ENCODE measurements at places on chromosomes 13 and 19.

GRCh38 chr13:30156826-30157615, 150.3 kb downstream of the KATNAL1 start:
- no peak for DNase-seq

GRCh38 chr13:33303855-33304597, 18.5 kb upstream of the STARD13 start:
- DNase-seq = no peak

DNA sequence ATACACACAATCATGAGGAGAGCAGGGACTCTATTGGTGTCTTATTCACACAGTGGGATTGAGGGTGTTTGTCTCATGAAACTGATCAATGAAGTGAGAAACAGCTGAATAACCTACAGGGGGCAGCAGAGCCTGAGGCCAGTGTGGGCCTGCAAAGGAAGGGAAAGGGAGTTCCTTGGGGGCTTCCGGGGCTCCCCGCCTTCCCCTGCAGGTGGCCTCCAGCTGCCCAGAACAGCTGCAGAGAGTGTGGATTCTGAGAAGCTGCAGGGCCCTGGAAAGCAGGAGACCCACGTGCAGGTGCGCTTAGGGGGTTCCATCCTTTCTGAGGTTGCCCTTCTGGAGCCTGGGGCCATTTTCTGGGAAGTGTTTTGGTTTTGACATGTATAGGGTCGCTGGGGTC, 20.1 kb downstream of the ZNF763 start:
- no peak for DNase-seq

GRCh38 chr13:22964245-22964966, 216.4 kb upstream of the SGCG start:
- no peak for DNase-seq

- no peak for DNase-seq
Observed at GRCh38 chr13:101612735-101613134, 160.3 kb downstream of the ITGBL1 start.

- no peak for DNase-seq
Observed at GRCh38 chr19:55115446-55116065, 1.9 kb downstream of the PPP1R12C start.

DNA sequence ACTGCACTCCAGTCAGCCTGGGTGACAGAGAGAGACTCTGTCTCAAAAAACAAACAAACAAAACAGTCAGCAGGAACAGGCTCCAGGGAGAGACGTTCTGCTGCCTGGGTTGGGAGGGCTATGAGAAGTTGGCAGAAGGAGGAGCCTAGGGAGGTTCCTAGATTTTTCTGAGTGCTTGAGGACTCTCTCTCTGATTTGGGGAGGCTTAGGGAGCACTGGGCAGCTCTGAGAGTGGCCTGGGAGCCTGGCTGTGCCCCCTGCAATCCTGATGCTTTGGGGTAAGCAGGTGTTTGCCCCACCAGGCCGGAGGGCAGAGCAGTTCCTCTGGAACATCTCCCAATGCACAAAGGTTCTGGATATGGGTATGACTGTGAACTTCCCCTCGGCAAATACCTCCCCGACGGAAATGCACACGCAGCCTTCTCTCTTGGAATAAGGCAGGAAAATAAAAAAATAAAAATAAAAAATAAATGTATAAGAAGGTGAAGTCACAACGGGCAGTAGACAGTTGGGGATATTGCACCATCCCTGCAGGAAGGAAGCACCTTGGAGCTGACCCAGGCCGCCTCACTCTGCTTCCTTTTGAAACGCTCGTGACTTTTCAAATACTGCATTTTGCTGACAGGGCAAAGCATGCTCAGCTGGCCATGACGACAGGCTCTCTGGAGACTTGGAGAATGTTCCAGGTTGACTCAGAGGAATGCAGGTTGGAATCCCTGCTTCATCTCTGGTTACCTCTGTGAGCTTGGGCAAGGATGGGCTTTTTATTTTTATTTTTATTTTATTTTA, 26.5 kb upstream of the HOMER3 start:
- DNase-seq = no peak

- DNase-seq = no peak
Observed at GRCh38 chr19:40143612-40144011, 47.6 kb upstream of the MAP3K10 start.

GRCh38 chr13:46383383-46383782, 3.7 kb downstream of the RUBCNL start:
- DNase-seq = no peak

GRCh38 chr19:29450812-29451211, 75.0 kb upstream of the VSTM2B start:
- no peak for DNase-seq

DNA sequence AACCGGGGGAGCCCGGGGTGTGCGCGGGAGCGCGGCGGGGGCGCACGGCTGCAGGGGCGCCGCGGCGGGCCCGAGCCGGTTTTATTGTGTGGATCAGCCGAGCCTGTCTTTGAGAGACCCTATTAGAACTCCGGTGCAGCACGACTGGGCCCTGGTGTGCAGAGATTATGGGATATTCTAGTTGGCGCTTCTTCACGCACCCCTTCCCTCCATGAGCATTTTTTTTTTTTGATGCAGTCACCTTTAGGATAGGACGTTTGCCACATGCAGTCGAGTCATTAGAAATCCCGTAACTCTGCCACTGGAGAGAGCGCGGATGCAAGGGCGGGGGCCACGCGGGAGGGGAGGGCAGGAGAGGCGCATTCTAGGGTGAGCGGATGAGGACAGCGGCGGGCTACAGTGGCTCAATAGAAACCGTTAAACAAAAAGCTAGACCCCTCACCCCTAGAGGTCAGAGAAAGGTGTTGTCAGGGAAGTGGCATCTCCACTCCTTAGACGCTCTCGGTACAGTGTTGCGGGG, 3.7 kb downstream of the FGF9 start:
- DNase-seq = no peak

GRCh38 chr19:33234092-33234491, 8.4 kb upstream of the SLC7A10 start:
- no peak for DNase-seq

DNA sequence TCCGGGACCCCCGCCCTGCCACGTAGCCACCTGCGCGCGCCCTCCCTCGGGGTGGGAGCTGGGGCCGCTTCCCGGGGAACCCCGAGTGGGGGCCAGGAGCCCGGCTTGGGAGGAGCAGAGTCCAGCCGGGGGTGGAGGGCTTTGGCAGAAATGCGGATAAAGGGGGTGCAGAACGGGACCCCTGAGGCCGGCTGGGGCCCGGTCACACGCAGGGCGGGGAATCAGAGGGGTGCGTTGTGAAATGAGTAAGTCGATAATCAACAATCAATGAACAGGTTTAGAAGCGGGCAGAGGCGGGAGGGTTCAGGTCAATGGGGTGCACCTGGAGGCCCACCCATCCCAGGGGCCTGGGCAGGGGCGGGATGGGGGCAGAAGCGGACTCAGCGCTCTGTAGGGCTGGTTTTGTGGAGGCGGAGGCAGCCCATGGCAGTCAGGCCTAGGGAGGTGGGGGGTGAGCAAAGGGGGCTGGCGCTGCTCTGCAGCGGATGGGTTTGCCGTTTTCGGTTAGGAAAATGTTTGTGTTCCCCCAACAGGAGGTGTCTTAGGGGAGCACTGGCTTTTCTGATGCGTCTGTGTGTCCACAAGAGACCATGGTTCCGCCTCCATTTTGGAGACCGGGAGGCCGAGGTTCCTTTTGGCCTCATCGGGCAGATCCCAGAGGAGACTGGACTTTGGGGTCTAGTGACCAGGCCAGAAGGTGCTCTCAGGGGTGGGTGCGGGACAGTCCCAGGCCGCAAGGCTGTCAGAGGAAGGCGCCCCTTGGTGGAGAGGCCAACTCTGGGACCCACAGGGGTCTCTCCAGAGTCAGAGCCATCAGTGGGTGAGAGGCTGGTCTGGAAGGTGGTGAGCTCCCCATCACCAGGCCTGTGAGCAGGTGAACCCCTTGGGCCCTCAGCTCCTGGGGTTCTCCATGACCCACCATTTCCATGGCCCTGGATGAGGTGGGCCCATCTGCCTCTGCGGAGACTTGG, 683 bp upstream of the DIRAS1 start:
- no peak for DNase-seq

DNA sequence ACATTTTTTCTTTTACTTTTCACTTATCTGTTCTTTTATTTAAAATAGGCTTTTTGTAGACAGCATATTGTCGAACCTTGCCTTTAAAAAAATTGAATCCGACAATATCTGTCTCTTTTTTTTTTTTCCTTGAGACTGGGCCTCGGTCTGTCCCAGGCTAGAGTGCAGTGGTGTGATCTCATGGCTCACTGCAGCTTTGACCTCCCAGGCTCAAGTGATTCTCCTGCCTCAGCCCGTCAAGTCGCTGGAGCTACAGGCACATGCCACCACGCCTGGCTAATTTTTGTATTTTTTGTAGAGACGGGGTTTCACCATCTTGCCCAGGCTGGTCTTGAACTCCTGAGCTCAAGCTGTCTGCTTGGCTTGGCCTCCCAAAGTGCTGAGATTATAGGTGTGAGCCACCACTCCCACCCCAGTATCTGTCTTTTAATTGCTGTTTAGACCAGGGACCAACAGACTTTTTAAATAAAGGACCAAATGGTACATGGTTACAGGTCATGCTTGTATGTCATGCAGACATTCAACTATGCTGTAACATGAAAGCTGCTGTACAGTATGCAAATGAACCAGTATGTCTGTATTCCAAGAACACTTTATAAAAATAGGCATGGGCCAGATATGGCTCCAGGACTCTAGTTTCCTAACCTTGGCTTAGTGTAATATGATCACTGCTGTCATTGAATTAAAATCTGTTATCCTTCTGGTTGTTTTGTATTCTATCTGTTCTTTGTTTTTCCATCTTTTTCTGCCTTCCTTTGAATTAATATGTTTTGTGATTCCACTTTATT, 80.3 kb downstream of the GJA3 start:
- no peak for DNase-seq

- DNase-seq = no peak
Observed at GRCh38 chr13:24275041-24275440, 34.3 kb upstream of the C1QTNF9 start.

GRCh38 chr19:32253683-32254508, 91.5 kb upstream of the ZNF507 start:
- no peak for DNase-seq

- DNase-seq = no peak
Observed at GRCh38 chr13:109783815-109784589, 2.4 kb downstream of the IRS2 start.

DNA sequence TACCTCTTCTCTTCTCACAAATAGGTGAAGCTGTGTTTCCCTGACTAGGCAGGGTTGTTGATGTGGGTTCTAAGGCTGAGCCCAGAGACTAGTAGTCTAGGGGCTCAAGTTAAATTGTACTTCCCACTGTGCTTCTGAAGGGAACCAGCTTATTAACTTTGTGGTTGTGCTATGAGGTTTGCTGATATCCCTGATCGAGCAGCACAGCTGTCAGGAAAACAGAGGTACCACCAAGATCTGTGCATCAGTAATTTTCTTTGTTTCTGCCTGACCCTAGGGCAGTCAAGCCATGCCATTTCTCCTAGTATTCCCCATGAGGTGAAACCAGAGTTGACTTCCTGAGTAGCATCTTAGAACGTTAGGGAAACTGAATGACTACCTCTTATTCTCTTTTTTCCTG, 853.8 kb upstream of the MIR17HG start:
- DNase-seq = no peak

GRCh38 chr19:18434411-18435175, 3.3 kb downstream of the ISYNA1 start:
- DNase-seq = no peak

- DNase-seq = no peak
Observed at GRCh38 chr19:58033741-58034476, at the start of gene ZSCAN1. Gene ZSCAN1, plus strand, starts transcription at chr19:58034025. Its CDS starts 3,812 bp downstream, at chr19:58037837.

DNA sequence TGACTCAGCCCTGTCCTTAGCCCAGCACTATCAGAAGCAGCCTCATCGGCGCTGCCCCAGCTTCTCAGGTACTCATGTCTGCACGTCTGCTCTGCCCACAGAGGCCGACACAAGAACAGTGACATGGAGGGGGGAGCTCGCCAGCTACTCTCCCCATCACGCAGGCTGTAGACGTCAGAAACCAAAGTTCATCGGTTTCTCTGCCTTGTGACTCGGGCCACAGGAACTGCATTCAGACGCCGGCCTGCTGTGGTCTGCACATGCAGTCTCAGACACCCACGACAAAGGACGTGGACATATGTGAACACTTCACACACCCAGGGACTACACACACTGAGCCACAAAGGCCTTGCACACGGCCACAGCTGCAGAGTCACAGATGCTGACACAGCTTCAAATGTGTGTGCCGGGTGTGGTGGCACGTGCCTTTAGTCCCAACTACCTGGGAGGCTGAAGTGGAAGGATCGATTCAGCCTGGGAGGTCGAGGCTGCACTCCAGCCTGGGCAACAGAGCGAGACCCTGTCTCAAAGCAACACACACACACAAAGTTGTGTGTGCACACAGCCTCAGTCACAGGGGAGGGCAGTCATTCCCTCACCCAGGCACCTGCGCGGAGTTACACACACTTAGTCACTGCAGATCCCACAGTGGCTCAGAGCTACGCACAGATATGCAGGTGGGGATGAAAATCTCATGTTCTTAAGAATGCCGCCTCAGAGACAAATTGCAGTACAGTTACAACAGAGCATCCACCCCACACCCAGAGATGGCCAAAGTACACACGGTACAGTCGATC, 4.9 kb upstream of the ZFP36 start:
- peak; percentile 76 for DNase-seq

GRCh38 chr13:40452038-40452666, 214.3 kb downstream of the FOXO1 start:
- DNase-seq = no peak

DNA sequence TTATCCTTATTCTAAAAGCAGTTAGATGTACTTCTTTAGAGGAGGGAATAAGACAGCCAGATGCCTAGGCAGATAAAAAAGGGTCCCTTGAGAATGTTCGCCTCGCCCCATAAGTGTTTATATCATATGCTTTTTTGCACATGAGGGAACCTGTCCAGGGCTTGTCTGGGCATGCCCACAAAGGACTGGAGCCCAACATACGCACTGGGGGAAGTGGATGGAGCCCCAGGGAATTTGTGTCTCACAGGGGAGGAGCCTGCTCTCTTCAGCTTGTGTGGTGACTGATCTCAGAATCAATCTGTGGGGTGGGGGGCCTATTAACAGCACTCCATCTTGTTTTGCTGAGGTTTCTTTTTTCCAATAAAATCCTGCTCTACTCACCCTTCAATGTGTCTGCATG, 22.6 kb downstream of the MED4 start:
- no peak for DNase-seq

DNA sequence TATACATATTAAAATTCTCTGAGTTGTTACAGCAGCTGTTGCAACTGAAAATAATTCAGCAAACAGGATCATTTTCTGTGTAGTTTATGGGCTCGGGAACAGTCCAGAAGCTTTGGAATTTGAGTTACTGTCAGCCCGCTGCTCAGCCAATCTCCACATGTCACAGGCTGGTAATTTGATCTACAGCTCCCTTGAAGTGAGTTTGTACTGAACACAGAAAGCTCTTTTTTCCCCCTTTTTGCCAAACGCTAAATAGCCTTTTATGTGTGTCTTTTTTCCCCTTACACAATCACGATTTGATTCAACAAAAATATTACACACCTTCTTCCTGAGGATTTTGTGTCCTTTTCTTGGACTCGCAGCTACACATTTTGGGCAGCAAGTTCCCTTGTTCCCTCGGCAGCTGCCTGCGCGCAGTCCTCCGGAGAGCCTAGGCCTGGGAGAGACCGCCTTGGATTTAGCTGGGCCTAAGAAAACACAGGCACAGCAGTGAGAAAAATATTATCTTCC, 371.4 kb downstream of the KCNRG start:
- no peak for DNase-seq
